Activated gamma-delta T cell treated with anti-CD3 and anti-CD28 coated beads, Interleukin-2, amount 50 U/mL, for 16 hours (primary cell): ENCODE measurements at places on chromosomes 1 and 21.

DNA sequence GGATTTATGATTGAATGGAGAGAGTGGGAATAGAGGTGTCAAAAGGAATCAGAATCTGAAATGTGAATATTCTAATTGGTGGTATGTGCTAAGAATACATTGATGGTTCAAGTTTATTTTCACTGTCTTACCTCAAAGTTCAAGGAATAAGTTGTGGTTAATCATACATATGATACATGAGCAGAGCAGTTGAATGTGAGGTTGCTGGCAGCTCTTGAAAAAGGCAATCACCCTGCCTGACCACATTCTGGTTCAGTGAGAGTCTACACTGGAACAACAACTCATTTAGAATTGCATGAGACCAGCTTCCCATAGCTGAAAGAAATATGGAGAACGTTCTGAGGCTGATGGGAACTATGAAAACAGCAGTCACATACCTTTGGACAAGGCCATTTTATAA lies 68.3 kb upstream of the ARHGAP29 start:
- no peak for DNase-seq

DNA sequence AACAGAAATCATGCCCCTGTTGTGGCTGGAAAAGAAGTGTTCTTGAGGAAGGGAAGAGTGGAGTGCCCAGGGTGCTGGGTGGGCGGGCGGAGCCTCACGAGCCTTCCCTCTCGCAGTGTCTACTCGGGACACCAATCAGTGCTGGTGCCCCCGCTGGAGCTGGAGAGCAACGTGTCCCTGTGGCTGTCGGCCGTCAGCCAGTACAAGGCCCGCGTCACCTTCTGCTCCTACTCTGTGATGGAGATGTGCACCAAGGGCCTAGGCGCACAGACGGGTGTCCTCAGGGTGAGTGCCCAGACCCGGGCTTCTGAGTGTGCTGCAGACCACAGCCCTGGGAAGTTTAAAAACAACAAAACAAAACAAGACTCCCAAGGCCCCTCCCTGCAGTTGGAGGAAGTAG lies 47.4 kb downstream of the S100B start:
- DNase-seq, result no peak

DNA sequence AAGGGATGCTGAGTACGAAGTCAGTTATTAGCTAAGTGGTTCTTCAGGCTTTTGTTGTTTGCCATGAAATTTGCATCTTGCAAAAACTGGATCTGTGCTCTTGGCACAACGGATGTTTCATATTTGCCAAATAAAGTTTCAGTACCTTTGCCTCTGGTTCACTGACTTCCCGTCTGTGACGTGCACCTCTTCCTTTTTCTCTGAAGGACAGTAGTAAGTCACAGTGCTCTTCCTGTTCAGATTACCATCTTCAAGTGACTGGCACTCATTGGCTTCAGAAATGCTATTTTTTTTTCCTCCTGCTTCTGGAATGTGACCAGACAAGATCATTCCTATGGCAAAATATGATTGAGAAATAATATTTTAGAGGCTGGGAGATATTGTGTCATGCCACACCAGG lies 75.9 kb upstream of the GREM2 start:
- DNase-seq, result no peak

DNA sequence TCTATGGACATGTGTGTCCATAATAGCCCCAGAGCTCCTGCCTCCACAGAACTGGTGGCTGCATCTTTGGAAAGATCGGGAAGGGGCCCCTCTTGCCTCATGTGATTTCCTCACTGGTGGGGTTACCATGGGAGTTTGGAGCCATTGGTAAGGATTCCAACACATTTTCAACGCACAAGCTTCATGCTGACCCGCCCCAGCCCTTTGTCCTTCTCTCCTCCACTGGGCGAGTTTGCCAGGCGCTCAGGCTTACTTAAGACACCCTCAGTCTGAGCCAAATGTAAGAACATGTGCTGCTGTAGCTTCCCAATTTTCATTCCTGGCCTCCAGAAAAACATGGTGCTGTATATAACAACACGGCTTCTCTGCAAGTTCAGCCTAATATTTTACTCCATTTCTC lies 72.4 kb downstream of the ATP5PO start:
- DNase-seq, result no peak

DNA sequence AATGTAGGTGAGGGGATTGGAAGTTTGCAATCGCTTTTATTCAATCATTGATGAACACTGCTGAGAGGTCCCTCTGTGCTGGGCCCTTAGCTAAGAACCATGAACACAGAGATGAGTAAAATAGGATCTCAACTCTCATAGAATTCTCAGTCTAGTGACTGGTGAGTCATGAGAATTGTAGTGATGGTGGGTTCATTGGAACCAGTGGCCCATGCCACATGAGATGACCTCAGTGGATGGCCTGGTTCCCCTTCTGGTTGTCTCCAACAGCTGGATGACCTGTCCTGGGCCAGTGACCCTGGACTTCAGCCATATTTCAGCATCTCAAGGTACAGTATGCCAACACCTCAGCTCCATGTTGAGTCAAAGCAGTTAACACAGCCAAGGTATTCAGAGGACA lies 21.3 kb upstream of the S100A10 start:
- DNase-seq, result no peak

DNA sequence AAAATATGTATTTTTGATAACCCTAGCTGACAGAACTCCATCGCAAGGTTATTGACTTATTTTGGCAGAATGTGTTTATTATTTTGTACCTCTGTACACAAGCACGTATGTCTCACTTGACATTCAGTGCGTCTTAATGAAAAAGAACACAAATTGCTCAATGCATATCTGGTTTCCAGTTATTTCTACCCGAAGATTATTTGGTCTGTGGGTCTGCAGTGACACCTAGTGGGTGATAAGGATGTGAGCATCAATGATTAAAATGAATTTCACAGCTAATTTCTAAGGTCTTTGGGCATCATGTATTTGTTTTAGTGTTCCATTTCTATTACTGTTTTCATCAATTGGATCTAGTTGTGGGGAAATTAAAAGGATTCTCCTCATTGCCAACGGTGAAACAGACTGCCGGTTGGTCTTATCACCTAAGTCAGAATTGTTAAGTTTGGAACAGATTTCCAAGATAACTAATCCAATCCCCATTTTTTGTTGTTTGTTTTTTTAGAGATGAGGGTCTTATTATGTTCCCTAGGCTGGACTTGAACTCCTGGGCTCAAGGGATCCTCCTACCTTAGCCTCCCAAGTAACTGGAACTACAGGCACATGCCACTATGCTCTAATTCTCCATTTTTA lies 13.9 kb downstream of the DDX20 start:
- peak; percentile 21 for DNase-seq

DNA sequence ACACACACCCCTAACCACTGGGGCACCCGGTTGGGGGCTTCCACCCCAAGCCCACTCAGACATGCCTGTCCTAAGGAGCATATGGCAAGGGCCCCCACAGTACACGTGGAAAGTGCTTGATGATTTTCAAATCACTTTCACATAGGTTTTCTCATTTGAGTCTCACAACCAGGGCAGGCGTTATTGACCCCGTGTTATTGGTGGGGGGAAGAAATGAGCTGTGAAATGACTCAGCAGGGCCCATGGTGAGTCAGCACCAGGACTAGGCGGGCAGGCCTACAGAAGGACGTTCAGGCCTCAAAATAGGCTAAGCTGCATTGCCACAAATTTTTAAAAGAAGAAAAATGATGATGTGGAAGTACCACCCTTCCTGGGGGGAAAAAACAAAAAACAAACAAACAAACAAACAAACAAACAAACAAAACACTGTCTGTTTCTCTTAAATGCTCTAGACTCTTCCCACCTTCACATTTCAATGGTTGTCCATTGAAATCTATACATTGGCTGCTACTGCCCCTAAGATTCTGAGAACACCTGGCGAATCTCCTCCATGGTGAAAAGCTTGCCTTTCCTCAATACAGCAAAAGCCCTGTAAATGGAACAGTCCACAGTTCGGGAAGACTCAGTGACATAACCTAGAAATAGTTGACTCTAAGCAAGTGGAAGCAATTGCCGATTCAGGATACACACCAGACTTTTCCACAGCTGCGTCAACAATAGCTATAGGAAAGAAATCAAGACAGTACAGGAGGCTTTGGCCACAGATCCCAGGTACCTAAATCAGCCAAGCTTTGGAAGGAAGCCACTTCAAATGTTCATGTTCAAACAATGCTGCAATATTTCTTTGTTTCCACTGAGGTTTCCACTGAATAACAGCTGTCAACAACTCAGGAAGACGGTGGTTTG lies 234.7 kb downstream of the TOMM20 start:
- peak; percentile 22 for DNase-seq

GRCh38 chr1:228795596-228795995 lies 60.3 kb downstream of the RHOU start:
- no peak for DNase-seq

DNA sequence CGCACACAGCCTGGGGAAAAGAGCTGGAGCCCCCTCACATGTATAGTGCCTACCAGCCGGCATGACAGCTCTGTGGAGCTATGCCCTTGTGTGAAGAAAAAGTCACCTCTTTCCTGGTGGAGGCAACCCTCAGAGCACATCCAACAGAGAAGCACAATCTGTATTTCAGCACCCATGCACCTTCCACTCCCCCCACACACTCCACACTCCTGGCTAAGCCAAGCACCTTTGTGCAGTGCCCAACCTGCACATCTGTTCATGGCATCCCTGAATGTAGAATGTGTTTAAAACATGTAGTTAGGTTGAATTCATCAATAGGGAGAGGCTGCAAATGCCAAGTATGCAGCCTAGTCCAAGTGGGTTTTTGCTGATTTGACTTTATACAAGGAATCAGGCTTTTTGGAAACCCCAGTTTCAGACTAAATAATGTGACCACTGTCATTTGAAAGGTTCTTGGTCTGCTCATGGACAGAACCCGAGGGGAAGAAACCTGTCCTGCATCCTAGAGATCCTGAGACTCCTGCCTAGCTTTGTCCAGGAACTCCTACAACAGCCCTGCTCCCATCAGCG lies 197.1 kb downstream of the TOMM20 start:
- DNase-seq, result no peak

DNA sequence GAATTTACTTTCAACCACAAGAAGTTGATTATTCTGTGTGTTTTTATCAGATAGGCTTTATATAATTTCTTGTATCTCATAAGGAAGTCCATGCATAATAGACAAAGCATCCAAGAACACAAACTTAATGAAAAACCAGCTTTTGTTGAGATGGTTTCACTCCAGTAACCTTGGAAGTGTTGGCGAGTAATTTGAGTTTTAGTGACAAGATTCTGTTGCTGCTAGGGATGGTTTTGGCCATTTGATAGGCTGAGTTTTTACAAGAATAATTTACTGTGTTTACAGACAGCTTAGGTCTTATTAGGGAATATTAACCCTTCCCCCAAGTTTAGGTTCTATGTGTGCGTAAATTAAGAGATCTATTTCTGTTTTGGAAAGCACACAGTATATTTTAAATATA lies 513.6 kb downstream of the USP25 start:
- no peak for DNase-seq

- no peak for DNase-seq
These were observed 9.8 kb upstream of the GJA8 start for GRCh38 chr1:147892731-147893214.

GRCh38 chr1:53061123-53061858 lies 722 bp upstream of the PODN start:
- DNase-seq, result no peak

- no peak for DNase-seq
These were observed 7.6 kb downstream of the LRRC8B start for GRCh38 chr1:89532228-89532627.

- no peak for DNase-seq
These were observed 48.8 kb downstream of the SUCO start for GRCh38 chr1:172581779-172582178.

DNA sequence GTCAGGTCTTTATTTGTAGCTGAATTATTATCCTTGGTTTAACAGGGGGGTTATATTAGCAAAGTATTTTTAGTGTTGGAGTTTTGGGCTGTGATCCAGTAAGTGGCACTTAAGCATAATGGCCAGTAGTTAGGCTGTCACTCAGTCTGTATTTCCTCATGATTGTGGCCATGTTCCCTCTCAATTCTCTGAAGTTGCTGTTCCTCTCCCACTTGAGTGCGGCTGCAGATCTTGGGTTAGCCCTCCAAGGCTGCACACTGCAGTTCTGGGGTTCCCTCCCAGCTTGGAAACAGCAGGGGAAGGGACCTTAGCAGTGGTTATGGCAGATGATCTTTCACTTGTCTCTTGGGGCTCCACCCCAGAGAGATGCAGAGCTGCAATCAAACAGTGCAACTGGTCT lies 23.2 kb upstream of the DENND1B start:
- no peak for DNase-seq

DNA sequence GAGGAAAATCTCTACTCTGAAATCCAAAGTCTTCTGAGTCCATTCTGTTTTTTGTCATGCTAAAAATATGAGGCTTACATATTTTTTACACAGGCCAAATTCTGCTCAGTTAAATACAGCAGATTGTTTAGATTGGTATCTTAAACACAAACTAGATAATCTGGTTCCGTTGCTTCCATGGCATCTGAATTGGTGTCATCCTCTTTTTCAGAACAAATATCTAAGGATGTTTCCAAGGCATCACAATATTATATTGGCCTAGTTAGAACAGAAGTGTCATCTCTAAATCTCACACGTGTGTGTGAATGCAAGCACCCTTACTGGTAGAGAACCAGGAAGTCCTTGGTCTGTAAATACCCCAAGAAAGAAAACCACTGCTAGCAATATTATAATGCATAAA lies 151.2 kb downstream of the NRIP1 start:
- no peak for DNase-seq

- DNase-seq, result no peak
These were observed 40.8 kb upstream of the TP53BP2 start for GRCh38 chr1:223886516-223886921.

- DNase-seq, result no peak
These were observed at the start of gene FNDC5 for GRCh38 chr1:32870615-32871363. Gene FNDC5 (minus strand): TSS chr1:32870912.
